ENCODE measurements at places on chromosomes 2 and 18. TPM values are rescaled to one million over a fixed set of nuclear protein-coding genes. Genes with fewer than 3 reads are reported as not detected.

DNA sequence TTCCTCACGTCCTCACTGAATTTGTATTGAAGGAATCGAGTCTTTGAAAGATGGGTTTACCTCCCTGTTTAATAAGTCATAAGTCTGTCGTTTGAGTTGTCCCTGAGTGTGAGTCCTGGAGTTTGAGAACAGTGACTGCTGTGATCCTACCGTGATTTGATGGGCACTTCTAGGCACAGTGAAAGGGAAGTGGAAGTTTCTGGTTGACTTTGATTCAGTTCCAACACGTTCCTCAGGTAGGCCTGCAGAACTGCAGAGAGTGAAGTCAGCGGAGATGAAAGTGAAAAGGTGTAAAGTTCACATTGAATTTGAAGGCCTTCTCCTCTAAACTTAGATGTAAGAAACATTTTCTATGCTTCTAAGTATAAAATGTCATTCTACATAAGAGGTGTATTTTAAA is 52.9 kb upstream of the ACKR3 start:
- no peak for DNase-seq

DNA sequence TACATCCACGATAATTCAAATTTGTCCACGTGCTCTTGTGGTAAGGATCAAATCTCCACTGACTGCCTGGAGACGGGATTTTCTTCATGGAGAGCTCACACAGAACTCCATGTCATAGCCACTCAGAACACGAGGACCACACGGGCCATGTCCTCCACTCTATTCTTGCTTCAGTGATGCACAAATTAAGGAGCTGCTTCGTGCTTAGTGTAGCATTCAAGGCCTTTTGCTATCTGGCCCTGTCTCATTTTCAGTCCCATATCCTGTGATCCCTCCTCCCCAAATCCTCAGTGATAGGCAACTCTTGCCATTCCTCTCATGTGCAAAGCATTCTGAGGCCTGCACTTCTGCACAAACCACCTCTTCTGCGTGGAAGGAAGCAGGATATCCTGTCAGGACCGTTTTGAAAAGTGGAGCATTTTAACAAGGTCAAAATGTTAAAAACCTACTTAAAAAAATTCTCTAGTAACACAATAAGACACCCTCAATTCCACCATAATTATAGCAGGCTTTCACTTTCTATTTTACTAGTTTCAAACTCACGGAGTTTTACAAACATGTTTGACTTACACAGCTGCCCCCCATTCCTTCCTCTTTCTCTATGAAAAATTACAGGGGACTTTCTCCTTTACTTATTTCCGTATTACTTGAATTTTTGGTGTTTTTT is 35.2 kb downstream of the ST3GAL5 start:
- no peak for DNase-seq

DNA sequence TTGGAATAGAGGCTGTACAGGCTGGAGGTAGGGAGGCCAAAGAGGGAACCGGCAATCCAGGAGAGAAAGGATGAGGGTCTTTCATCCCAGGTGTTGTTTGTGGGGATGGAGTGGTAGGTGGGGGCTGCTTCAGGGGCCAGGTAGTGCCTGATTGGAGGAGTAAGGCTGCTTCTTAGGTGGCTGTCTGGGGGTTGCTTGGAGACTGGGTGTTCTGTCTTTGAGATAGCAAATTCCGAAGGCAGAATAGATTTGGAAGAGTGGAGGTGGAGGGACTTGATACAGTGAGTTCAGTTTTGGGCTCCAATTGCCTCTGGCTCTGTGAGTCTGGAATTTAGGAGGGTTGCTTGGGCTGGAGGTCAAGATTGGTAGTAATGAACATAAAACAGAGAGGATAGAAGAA is 5.9 kb downstream of the ZNF532 start:
- DNase-seq = no peak

DNA sequence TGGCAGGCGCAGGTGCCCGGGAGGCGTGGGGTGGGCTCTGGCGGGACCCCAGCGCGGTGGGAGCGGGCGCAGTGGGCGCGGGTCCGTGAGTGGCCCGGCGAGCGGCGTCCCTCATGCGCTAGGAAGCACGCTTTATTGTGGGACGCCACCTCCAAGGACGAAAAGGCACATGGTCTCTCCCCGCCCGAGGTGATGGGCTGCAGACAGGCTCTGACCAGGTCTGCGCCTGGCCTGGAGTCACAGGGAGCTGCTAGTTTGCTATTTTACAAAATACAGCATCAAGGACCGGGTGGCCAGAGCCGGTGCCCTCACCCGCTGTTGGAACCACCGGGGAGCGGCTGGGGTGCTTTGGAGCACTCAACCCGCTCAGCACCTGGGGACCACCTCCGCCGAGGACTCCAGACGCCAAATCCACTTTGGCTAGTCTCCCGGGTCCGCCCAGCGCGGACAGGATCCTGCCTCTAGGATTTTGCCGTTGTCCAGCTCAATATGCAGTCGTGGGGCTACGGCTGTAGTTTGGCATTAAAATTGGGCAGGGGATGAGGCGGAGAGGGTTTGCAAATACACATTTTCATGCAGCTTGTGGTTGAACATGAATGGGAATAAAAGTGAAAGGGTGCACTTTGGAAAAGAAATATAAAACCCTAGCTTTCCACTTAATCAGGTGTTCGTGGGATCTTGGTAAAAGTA is 65.4 kb downstream of the LRRFIP1 start:
- no peak for DNase-seq

GRCh38 chr2:217063238-217063755 is 203.4 kb upstream of the TNP1 start:
- no peak for DNase-seq

- no peak for DNase-seq
Observed at GRCh38 chr2:63817382-63817781, 24.3 kb upstream of the UGP2 start.

KCNS3 gene
- 3.7 TPM for total RNA-seq

SRD5A2 gene
- total RNA-seq = under 0.01 TPM

GRCh38 chr2:167678158-167678557 is 569.2 kb downstream of the STK39 start:
- no peak for DNase-seq

DNA sequence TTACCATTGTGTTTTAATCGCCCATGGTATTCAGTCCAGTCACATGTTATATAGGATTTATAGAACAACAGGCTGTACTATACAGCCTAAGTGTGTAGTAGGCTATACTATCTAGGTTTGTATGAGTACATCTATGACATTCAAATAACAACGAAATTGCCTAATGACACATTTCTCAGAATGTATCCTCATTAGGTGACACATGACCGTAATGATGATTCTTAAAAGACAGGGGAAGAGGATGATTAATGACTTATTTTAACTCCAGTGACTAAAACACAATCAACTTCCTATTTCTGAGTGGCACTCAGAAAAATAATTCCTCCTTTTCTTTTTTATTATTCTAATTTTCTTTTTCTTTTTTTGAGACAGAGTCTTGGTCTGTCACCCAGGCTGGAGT is 63.0 kb upstream of the ACSL3 start:
- DNase-seq = no peak

HOXD3 gene
- not detected for total RNA-seq

HIBCH gene
- total RNA-seq = 9.3 TPM

GRCh38 chr2:168220965-168221819 is 26.2 kb downstream of the STK39 start:
- DNase-seq = peak; percentile 66

DNA sequence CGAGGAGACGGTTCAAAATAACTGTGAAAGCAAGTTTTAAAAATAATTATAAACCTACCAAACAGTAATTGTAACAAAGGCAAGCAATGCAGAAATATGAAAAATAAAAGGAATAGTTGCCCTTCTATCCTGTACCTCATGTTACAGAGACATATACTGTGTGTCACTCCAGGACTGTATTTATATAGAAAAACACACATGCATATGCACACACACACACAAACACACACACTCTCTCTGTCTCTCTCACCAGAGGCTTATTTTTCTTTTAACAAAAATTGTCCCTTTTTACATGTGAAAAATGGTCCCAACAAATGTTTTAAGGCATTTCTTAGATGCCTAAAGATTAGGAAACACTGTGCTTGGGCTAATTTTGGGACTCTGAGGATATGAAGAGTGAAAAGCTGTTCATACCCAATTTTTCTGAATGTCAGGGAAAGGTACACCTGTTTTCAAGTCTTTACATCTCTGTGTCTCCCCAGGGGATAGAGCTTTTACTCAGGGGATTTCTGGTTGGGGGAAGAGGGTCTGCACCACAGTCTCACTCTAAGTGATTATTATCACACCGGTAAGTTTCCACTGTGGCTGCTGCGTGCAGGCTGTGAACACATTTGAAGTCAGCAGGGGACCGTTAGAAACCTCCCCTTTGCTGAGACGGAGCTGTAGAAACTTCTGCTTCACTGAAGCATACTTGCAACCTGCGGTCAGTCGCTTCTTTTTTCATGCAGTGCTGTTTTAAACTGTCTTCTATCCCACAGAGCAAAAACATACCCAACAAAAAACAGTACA is 51.4 kb upstream of the SPAG16 start:
- DNase-seq = no peak

All from bronchial epithelial cell (primary cell).